ENCODE measurements at places on chromosomes 12 and 14. TPM values are rescaled to one million over a fixed set of nuclear protein-coding genes. Genes with fewer than 3 reads are reported as not detected.

- DNase-seq = peak; percentile 8
These were observed 32.4 kb downstream of the ABCD2 start for GRCh38 chr12:39587225-39587624.

The C12orf54 gene
- total RNA-seq = not detected

The PSEN1 gene
- 25.0 TPM for total RNA-seq

The ZNF26 gene
- total RNA-seq = 30.2 TPM

DNA sequence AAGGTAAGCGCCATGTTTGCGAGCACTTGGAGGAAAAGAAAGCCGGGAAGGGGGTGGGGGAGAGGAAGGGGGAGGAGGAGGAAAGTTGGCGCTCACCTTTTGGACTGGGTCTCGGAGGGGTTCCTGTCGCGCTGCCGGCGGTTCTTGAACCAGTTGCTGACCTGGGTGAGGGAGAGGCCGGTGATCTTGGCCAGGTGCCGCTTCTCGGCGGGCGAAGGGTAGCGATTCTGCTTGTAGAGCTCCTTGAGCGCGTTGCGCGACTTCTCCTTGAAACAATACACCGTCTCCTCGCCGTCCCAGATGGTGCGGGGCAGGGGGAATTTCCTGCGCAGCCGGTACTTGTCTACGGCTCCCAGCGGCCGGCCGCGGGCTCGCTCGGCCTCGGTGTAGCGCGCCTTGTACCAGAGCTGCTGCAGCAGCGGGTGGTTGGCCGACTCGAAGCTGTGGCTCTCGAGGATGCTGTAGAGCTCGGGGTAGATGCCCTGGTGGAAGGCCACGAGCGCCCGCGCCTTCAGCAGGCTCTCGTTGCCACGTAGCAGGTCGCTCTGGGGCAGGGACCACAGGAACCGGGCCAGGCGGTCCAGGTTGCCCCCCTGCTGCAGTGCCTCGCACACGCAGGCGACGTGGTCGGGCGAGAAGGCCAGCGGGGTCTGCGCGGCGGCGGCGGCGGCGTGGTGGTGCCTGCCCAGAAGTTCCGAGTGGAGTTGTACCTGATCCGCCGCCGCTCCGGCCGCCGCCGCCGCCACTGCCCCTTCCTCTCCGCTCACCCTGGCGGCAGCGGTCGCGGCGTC is 840 bp downstream of the SIX4 start:
- DNase-seq = peak; percentile 8

DNA sequence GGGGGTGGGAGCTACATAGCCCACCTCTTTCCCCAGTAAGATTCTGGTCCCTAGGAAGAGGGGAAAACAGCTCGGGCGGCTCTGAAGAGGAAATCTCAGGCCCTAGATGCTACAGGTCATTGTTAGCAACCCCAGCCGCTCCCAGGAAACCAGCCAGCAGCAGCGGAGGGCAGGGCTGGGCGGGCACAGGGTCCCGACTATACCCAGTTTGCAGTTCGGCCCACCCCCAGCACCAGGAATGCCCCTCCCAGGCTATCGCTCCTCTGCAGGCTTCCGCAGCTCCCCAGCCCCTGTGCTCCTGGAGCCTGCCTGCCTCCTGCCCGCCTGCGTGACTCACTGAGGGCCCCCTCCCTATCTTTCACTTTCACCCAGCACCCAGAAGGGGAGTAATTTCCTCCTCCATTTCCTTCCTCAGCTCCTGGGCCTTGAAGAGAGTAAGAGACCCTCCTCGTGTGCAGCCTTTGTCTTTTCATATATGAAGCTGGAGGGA is 27.2 kb upstream of the PNMA1 start:
- DNase-seq = peak; percentile 60

The GRIP1 gene
- 4.4 TPM for total RNA-seq

The SPRYD3 gene
- 57.8 TPM for total RNA-seq

GRCh38 chr12:133135747-133136146 is 5.3 kb downstream of the ZNF10 start:
- DNase-seq = no peak

GRCh38 chr12:57370072-57370471 is 60.8 kb downstream of the R3HDM2 start:
- no peak for DNase-seq

The CDKL1 gene
- 7.4 TPM for total RNA-seq

GRCh38 chr14:91363776-91364523 is 53.7 kb downstream of the CCDC88C start:
- no peak for DNase-seq

Measured in activated T-cell treated with anti-CD3 and anti-CD28 coated beads, Interleukin-2, amount 50 U/mL, for 4 hours (primary cell).